GM23248 (cell line): ENCODE measurements at places on chromosomes 3 and 15. TPM values are rescaled to one million over a fixed set of nuclear protein-coding genes. Genes with fewer than 3 reads are reported as not detected.

DNA sequence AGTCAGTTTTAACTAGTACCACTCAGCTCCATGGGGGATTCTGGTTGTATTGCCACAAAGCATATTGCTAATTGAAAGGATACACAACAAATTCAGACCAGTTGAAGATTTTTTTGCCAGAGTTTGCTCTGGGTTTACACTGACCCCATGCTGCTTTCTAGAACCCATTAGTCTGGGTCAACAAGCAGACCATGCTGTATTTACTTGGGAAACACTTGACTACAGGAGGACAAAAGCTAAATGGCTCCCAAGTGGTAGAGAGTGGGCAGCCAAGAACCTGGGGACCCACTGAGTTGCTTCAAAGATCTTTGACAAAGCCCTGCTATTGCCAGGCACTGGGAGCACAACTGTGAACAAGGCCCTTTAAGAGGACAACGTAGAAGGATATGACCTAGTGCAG lies 86.8 kb upstream of the PSMD6 start:
- no peak for DNase-seq

GRCh38 chr3:33372218-33373081 lies 67.8 kb downstream of the UBP1 start:
- peak; percentile 74 for DNase-seq

DNA sequence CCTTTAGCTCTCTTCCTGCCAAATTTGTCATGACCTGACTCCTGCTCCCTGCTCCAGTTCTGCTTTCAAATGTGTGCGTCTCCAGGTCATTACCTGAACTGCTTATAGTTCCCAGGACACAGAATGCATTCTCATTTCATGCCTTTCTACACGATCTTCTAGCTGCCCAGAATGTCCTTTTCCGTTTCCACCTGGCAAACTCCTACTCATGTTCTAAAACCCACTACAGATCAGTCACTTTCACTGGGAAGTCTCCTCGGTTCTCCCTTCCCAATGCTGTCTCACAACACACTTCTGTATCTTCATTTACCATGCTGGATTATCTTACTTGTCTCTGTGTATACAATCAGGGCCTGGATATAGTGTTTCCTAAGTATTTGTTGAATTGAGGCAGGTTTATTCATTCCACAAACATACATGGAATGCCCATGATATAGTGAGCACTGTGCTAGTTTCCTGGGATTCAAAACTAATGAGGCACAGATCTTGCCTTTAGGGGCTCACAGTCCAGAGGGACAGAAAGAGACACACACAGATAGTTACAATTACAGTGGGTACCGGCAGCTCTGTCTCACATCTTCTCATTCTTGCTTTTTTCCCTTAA lies 1.6 kb upstream of the NOX5 start:
- DNase-seq: no peak

- DNase-seq: no peak
Observed at GRCh38 chr3:13879102-13879945, 547 bp downstream of the WNT7A start.

Gene PLSCR5
- total RNA-seq: not detected in 2 replicates

DNA sequence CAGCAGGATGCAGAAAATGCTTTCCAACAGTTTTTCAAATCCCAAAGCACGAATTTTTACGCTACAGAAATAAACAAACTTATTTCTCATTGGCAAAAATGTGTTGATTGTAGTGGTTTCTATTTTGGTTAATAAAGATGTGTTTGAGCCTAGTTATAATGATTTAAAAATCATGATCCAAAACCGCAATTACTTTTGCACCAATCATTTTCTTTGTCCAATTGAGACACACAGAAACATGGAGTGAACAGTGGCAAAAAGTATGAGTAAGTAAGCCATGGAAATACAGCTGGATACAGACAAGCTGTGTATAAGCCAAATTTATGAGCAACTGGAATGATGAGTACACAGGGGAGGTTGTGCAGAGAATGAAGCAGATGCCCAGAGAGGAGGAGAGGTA lies 427.9 kb downstream of the NTRK3 start:
- DNase-seq: no peak

GRCh38 chr15:68113273-68113672 lies 59.2 kb downstream of the PIAS1 start:
- peak; percentile 54 for DNase-seq

- DNase-seq: peak; percentile 44
Observed at GRCh38 chr3:134104031-134104430, 74.3 kb upstream of the SLCO2A1 start.

DNA sequence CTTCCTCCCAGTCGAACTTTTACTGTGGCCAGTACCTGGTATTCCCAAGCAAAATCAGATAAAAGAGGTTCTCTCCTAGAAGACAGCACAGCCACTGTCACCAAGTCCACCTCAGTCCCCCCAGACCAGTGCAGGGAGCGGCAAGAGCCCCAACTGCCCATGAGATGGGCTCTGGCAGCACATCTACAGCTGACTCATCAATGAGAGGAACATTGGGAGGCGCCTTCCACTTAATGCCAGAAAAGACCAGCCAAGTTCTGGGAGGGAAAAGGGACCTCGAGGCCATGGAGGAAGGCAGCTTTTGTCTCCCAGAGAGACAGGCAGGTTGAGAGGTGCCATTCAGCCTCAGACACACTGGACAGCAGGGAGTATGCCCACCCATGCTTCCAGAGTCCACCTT lies 28.2 kb downstream of the POC1A start:
- peak; percentile 65 for DNase-seq

Gene ARNT2
- 23.5 and 31.5 TPM in 2 replicates for total RNA-seq

GRCh38 chr15:56749982-56750381 lies 16.7 kb upstream of the ZNF280D start:
- DNase-seq: peak; percentile 55

- DNase-seq: no peak
Observed at GRCh38 chr3:105065895-105066839, 300.5 kb upstream of the ALCAM start.

- no peak for DNase-seq
Observed at GRCh38 chr15:66964791-66965190, 100.6 kb upstream of the SMAD3 start.

- DNase-seq: peak; percentile 76
Observed at GRCh38 chr15:70722266-70723121, 40.9 kb downstream of the UACA start.

GRCh38 chr3:21041621-21042020 lies 709.4 kb downstream of the ZNF385D start:
- peak; percentile 73 for DNase-seq

Gene SPATA12
- not detected in 2 replicates for total RNA-seq

Gene ISLR2
- not detected in 2 replicates for total RNA-seq

Gene CAMKV
- total RNA-seq: not detected in 2 replicates

- DNase-seq: peak; percentile 46
Observed at GRCh38 chr15:63054985-63055384, 12.4 kb downstream of the TPM1 start.
